ENCODE measurements at places on chromosomes 6 and 20.

DNA sequence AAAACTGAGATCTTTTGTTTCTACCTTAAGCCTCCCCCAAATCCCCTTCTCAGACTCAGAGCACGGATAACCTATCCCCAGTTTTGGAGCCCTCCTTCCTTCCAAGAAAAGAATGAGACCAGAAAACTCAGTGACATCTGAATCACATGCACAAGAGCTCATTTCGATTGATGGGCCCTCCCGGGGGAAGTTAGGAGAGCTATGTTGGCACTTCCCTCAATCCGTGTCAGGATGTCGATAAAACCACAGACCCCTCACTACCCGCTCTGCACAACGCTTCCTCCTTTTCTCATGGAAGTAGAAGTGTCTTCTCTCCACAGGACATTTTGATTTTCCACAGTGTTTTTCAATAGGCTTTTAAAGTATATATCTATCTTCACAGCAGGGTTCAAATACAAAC, 332.4 kb downstream of the HACE1 start:
- no peak for DNase-seq

DNA sequence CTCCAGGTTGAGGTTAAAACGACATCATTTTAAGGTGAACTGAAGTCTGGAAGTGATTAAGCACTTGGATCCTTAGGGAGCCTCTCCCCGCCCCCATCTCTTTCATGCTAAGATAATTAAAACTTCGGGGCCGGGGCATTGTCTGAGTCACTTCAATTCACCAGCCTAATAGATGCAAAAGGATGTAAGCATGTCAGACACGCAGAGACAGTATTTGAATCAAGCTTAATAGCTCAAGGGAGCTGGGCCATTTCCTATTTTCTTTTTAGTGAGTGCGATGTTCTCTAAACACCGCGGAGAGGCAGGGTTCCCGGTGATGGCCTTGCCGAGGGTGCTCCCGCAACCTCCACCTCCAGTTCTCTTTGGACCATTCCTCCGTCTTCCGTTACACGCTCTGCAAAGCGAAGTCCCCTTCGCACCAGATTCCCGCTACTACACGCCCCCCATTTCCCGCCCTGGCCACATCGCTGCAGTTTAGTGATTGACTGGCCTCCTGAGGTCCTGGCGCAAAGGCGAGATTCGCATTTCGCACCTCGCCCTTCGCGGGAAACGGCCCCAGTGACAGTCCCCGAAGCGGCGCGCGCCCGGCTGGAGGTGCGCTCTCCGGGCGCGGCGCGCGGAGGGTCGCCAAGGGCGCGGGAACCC, 516 bp upstream of the IRF4 start:
- DNase-seq: no peak

DNA sequence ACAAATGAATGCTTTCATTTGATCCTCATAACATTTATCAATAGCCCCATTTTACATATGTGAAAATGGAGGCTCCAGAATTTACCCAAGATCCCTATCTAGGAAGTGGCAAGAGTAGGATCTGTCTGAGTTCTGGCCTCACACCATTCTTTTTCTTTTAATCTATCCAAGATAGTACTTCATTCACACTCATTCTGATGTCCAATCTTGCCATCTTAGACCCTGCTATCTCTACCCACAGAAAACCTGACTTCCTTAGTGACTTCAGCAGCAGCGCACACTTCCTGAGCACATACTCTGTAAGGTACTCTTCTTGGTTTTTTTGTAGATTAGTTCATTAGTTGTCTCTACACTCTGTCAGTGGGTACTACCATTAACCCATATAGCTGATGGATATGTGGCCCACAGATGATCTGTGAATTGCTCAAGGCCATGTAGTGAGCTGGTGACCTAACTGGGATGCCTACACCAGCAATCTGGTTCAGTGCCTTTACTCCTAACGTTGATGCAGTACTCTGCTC, 36.3 kb downstream of the COX4I2 start:
- DNase-seq: no peak

DNA sequence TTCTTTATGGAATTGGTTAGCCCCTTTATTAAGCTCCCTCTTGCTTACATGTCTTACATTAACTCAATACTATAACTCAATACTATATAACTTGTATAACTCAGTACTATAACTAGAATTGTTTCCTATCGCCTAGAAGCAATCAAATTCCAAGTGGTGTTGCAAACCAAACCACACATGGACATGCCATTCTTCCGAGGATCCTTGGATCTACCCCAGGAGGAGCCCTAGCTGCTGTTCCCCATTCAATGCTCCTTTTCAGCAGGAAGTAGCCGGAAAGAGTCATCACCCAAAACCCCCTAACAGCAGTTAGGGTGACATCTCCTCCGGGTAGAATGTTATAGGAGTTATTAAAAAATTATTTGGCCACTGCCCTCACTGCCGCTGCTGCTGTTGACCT, 40.5 kb downstream of the PLN start:
- DNase-seq: no peak

DNA sequence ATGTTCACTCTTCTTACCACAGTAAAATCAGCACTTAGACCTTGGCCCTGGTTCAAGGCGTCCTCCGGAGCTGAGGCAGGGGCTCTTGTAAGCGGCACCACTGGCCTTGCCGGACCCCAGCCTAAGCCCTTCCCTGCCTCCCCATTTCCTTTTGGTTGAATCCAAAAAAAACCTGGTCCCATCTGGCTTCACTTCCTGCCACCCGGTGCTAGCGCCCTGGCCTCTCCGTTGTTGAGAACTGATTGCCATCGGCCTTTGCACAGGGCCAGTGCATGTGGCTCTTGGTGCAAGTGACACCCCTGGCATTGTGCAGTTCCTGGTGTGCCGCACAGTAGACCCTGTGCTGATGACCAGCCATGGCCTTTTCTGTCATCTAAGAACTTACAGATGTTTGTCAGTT, 19.0 kb upstream of the RBM38 start:
- no peak for DNase-seq

Data from NCI-H446 treated with DMSO at 0.1 percent for 48 hours (cell line).